ENCODE measurements at places on chromosomes 7 and 10. TPM values are rescaled to one million over a fixed set of nuclear protein-coding genes. Genes with fewer than 3 reads are reported as not detected.

Gene FRMPD2
- total RNA-seq, result not detected

GRCh38 chr7:45599851-45600706, 25.9 kb downstream of the ADCY1 start:
- peak; percentile 85 for DNase-seq
- H3K27me3 ChIP-seq, result no peaks in the 10 kb centered on the region
- no peak overlapping the region for H3K27ac ChIP-seq
- no peak overlapping the region for H3K4me3 ChIP-seq

DNA sequence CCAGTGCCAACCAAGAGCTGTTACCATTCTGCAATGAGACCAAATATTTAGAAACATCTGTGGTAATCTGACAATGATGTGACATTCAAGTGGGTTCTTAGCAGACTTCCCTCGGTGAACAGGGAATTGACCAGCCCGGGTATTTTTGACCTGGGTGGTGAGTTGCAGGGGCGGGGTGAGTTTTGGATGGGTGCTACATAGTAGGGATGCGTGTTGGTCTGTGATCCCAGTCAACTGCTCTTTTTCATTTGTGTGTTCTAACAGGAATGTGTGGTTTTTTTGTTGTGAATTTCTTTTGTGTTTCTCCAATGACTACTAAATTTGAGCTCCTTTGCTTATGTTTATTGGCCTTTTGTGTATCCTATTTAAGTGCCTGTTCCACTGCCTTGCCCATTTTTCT, 273.6 kb upstream of the HABP2 start:
- DNase-seq, result no peak
- no peaks in the 10 kb centered on the region for H3K36me3 ChIP-seq
- no peak overlapping the region for H3K27ac ChIP-seq
- no peaks in the 10 kb centered on the region for H3K4me1 ChIP-seq
- no peak overlapping the region for H3K4me3 ChIP-seq

- no peaks in the 10 kb centered on the region for H3K27me3 ChIP-seq
- H3K27ac ChIP-seq, result no peak overlapping the region
- no peak for DNase-seq
These were observed 229.3 kb upstream of the KLF14 start for GRCh38 chr7:130963339-130963738.

All from esophagus muscularis mucosa (tissue), 4 donors.